Effector memory CD4-positive, alpha-beta T cell (primary cell): ENCODE measurements at places on chromosomes 1 and 21.
A peak's percentile ranks its signal among the peaks of the same experiment; 100 is the strongest.

DNA sequence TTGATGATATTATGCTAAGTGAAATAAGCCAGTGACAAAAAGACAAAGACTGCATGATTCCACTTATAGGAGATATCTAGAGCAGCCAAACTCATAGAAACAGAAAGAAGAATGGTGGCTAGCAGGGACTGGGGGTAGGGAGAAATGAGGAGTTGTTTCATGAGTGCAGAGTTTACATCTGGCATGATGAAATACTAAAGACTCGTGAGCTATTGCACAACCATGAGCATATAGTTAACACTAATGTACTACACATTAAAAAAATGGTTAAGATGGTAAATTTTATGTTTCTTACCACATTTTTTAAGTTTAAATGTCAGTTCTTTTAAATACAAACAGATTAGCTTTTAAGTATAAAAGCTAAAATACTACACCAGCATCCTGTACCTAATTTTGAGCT, 57.8 kb downstream of the ESRRG start:
- DNase-seq: no peak

- DNase-seq: no peak
Measured at GRCh38 chr1:233427907-233428306, 100.4 kb downstream of the MAP3K21 start.

DNA sequence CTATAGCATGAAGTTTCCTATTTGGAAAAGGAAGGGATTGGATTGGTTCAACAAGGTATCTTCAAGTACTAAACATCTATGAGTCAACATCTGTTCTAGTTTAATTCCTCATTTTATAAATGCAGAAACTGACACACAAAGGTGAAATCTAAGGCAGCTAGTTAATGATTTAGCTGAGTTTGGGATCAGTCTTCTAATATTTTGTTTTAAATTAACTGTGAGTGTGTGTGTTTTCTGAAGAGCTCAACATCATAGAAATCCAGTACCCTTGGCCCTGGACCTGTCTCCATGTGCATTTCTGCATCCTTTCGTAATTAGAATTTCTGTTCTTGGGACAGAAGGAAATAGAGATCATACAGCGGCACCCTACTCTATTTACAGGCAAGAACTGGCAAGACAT, 105.9 kb downstream of the RGS2 start:
- DNase-seq: no peak

- peak; percentile 58 for DNase-seq
Measured at GRCh38 chr1:110780600-110781484, 92.1 kb upstream of the CD53 start.

DNA sequence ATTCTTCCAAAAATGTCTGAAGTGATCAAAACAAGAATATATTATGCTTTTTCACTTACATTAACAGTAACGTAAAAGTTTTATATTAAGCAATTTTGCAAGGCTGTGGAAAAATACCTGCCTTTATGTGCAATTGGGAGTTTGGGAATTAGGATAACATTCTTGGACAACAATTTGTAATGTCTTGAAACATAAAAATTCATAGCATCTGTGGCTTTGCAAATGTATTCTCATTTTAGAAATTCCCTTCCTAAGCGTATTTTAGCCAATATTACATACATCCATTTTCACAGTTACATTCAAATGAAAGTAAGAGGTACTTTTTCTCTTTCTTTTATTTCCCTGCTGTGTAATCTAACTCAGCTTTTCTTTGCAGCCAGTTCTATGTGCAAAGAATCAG, 13.4 kb upstream of the CFH start:
- no peak for DNase-seq
